ENCODE measurements at places on chromosomes 1 and 21.

DNA sequence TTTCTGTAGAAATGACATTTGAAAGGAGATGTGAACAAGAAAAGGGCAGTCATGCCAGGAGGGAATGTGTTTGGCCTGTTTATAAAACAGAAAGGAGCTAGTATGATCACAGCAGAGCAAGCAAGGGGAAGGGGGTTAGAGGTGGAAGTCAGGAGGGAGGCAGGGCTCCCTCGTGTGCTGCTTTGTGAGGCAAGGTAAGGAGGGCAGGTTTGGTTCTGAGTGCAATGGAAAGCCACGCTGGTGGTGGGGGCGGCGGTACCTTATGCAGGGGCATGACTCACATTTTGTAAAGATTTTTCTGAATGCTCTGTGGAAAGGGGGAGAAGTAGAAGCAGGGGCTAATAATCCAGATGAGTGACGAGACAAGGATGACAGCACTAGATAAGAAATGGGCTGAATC, 197.5 kb upstream of the C8B start:
- no peak for DNase-seq

DNA sequence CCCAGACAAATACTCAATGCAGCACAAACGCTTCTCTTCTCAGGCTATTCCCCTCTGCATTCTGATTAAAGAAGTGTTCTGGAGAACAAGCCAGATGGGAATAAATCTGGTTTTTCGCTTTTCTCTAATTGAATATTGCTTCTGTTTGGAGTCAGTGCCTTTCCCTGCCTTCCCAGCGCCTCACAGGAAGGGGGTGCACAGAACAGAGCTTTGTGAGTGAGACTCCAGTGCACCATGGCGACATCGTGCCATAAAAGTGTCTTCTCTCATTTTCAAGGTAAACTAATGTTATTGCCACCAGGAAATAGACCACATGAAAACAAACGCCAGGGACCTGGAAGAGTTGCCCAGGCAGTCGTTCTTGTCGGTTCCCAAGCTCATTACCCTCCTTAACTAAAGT, 43.6 kb upstream of the SLC45A1 start:
- DNase-seq, result no peak

DNA sequence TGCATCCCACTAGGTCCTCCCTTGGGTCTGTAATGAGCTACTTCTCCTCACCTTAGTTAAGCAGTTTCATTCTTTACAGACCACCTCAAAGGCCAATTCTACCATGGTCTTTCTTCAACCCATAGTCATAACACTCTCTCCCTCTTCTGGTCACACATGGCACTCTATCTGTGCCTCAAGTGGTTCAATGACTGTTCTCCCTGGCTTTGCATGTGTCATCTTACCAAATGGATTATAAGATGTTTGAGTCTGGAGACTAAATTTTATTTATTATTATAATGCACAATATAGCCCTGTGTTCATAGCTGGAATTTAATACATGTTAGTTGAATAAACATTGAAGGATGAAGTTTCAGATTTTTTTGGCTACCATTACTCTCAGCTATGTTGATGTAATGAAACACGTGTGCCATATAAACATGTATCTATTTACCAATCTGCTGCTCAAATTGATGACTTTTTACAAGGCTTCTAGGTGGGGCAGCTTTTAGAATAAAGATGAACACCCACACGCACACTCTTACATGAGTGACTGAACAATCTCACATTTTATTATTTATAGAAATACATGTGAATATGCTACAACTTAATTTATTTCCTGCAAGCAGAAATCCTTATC, 102.1 kb downstream of the RUNX1 start:
- no peak for DNase-seq

GRCh38 chr1:178962853-178963711, 62.6 kb upstream of the FAM20B start:
- no peak for DNase-seq

GRCh38 chr1:156444407-156445001, 56.1 kb downstream of the MEF2D start:
- no peak for DNase-seq

GRCh38 chr1:21189906-21190500, 13.3 kb upstream of the EIF4G3 start:
- no peak for DNase-seq
